GM13977 (cell line): ENCODE measurements at places on chromosomes 1 and 21.

GRCh38 chr21:42962380-42963007, 11.9 kb upstream of the PKNOX1 start:
- DNase-seq: no peak

DNA sequence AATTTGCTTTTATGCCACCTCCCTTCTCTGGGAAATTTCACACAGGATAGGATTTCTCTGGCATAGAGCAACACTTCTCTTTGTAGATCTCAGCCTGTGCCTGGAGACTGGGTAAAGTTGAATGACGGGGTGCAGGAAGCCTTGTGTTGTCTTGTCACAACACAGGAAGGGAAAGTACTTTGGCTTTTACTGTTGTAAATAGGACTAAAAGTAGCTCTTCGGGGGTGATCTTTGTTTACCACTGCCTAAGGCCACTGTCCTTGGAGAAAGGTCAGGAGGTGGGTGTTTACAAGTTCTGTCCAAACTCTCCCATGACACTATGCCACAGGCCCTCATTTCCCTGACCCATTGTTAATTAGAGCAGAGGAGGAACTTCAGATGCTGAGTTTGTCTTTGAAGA, 139.7 kb downstream of the FGGY start:
- DNase-seq: no peak

DNA sequence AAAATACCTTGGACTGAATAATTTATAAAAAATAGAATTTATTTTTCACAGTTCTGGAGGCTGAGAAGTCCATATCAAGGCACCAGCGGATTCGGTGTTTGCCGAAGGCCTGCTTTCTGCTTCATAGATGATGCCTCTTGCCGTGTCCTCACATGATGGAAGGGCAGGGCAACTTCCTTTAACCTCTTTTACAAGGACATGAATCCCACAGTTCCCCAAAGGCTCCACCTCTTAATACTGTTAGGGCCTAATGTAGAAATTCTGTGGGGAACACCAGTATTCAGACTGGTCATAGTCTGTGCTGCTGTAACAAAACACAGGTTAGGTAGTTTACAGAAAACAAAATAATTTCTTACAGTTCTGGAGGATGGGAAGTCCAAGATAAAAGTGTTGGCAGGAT, 25.9 kb downstream of the DYRK1A start:
- DNase-seq: no peak

DNA sequence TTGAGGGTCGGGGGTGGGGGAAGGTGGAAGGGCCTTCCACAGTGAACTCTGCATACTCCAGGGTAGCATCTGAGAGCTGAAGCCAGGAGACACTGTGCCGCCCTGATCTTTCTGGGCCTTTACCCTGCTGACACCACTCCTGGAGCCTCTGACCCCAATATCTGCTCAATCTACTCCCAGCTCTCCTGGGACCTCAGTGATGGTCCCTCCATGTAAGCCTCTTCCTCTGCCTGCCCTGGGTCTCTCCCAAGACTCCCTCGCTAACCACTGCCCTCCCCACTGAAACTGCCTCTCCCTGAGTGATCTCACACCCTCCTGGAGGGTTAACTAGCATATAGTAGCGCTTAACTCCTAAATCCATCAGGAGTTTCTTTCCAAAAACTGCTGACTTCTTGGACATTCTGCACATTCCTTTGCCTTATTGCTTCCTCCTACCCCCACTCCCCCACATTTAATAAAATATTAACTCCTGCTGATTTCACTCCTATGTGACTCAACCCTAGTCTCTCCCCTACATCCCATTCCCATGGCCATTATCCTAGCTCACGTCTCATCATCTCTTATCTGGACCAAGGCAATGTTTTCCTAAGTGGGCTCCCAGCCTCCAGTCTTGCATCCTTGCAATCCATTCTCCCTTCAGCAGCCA, 145.6 kb downstream of the HMGB4 start:
- DNase-seq: no peak

GRCh38 chr21:31558189-31558961, 101.1 kb upstream of the SOD1 start:
- DNase-seq: no peak

DNA sequence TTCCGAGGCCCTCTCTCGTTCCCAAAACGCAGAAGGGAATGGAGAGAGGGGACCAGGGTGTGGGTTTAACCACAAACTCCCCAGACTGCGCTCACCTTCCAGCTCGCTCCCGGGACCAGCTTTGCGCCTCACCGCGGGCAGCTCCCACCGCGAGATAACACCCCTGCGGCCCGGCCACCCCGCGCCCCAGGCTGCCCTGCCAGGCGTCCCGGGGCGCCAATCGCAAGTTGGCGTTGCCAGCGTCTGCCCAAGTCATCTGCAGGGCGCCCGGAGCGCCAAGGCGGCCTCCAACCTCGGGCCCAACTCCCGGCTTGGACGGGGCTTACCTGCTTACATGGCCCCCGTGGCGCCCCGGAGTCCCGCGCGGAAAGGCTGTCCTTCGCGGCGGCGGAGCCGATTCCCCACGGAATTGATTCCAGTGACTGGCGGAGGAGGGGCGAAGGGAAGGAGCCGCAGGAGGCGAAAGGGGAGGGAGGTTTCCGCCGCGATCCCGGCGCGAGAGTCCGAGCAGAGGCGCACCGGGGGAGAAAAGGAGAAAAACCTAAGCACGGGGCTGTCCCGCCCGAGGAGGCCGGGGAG, 456 bp downstream of the PTPN14 start:
- no peak for DNase-seq

GRCh38 chr1:218262259-218262658, 22.8 kb upstream of the RRP15 start:
- no peak for DNase-seq

GRCh38 chr21:21241391-21241790, 243.2 kb downstream of the NCAM2 start:
- DNase-seq: no peak

- no peak for DNase-seq
Observed at GRCh38 chr1:23628951-23629387, 62.6 kb upstream of the RPL11 start.
